ENCODE measurements at places on chromosomes 3 and 15.

GRCh38 chr15:79674124-79674465 lies 222.7 kb downstream of the MTHFS start:
- no peak for DNase-seq

DNA sequence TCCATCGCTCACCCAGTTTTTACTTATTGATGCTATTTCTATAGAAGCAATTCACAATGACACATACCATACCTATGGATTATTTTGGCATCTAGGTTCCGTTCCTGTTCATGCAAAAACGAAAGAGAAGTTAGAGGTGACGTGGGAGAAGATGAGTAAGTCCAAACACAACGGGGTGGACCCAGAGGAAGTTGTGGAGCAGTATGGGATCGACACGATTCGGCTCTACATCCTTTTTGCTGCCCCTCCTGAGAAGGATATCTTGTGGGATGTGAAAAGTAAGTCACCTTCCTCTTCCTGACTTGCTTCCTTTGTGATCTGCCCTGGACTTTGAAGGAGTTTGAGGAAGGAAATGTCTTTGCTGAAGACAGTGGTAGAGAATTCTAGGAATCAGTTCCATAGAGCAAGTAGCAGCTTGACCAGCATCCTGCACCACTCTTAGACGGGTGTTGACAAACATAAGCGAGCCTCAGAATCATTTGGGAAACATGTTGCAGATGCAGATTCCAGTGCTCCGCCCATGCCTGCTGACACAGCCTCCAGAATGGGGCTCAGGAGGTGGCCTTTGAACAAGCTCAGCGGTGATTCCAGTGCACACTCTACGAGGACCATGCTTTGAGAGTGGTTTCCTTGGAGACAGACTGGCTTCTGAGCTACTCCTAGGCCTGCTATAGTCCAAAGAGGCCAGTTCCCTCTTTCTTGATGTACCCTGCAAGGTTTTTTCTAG lies 78.4 kb upstream of the LIMD1 start:
- DNase-seq: no peak

- DNase-seq: no peak
These were observed 59.2 kb downstream of the LYZL4 start for GRCh38 chr3:42351207-42351606.

DNA sequence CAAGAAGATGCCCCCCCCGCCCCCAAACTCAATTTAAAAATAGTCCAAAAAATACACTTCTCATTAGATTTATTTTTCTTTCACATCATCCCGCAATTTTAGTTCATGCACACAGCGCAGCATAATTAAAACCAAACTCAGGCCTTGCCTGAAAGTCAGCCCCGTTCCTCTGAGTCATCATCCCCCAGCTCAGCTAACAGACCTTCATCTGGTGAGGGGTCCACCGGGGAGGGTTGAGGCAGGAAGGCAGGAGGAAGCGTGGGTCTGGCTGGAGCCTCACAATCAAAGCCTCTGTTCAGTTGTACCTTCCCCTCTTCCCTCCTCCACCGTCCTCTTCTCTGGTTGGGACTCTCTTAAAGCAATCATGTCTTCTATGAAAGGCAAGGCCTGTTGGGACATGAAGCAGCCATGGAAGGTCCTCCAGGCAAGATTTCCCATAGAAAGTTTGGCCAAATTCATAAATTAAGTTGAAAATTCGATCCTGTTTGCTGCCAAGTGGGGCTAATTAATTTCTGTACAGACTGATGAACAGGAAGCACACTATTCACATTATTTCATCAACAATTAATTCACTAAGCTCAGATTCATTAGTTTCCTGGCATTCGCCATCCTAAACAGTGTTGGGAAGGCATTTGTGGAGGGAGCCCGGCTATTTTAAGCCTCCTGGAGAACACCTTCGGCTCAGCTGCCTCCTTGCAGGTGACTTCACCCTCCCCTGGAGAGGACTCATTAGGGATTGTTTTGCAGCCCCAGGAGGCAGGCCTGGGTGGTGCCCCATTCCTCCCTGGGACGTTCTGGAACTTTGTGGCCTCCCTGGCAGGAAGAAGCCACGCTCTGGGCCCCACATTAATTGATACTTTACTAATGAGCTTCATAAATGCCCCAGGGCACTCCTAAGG lies 72.3 kb upstream of the BNC1 start:
- DNase-seq: no peak

- no peak for DNase-seq
These were observed 237.0 kb upstream of the LRTM1 start for GRCh38 chr3:55164876-55165275.

DNA sequence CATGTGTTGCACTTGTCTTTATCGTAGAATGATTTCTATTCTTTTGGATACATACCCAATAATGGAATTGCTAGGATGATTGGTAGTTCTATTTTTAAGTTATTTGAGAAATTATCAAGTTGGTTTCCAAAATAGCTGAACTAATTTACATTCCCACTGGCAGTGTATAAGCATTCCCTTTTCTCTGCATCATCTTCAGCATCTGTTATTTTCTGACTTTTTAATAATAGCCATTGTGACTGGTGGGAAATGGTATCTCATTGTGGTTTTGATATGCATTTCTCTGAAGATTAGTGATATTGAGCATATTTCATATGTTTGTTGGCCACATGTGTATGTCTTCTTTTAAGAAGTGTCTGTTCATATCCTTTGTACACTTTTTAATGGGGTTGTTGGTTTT lies 81.7 kb upstream of the NUDT16 start:
- DNase-seq: no peak

DNA sequence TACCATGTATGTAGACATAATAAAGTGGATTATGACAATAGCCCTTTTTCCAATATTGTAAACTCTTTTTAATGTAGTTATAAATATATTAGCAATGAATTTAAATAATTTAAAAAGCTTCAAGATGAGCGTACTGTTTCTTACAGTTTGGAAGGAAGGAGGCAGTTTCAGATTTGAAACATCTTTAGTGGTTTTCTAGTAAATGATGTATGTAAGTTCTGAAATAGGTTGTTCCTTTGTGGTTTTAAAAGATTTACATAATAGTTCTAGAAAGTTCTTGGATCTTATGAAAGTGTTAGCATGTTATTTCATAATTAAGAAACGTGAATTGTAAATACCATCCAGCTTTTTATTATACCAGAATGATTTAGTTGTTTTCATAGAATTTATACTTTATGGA lies 16.0 kb downstream of the DNAJC19 start:
- no peak for DNase-seq

DNA sequence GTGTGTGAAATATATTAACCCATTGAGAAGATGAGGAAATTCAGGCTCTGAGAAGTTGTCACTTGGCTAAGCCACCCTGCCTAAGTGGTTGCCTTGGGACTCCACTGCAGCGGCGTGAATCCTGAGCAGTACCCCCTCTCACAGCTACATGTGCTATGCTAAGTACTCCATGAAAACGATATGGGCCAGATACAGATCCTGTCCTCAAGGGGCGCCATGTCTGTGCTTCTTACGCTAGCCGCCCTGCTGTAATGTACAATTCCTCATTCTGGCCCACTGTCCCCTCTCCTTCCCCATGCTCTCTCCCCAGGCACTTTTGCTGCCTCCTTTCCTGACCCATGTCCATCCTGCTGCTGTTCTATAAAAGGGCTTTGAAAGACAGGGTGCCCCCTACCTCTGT lies 140.3 kb downstream of the FEZF2 start:
- no peak for DNase-seq

DNA sequence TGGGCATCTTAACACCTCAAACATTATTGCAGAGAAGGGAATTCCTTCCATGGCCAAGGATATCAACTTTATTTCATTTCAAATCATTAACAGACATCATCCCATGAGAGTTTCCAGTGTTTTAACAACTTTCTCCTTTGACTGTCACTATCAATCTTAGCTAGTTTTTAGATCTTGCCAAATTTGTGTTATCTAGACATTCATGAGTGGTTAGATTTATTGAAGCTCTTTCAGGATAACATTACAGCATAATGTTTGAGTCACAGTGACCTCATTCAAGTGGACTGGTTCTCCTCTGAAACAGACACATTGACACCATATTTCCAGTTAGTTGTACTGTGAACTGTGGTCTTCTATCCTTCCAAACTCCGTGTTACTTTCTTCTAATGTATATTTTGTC lies 8.6 kb upstream of the TNFAIP8L3 start:
- no peak for DNase-seq

DNA sequence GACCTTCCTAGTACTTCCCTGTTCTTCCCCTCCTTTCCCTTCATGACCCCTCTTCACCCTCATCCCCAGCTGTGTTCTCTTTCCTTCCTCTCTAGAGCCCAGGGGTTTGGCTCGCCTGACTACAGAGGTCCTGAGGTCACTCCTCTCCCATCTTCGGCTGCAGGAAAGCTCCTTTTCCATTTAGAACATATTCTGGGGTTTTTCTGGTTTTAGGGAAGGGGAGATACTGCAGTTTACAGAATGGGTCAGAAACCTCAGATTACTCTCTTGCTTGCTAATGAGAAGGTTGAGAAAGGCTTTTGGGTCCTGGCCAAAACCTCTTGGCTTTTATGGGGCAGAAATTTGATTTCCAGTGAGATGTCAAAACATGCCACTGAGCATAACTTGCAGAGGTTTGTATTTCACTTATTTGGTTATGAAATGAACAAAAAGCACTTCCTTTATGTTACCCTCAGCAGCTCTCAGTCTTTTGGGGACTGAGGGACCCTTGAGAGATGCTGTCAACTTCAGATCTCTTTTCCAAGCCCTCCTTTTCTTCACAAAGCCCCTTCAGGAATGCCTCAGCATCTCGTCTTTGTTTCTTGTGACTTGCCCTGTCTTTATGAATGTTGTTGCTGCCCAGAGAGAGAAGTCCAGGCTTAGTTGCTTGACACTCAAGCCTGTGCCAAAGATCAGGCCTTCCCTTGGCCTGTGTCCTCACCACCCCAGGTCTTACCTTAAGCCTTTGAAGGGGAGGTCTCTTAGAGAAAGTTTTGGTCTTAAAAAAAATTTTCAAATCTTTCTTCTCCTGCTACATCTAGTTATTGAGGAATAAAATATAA lies 121.7 kb upstream of the TPM1 start:
- DNase-seq: no peak

GRCh38 chr3:77467702-77468625 lies 428.1 kb downstream of the ROBO2 start:
- DNase-seq: no peak

DNA sequence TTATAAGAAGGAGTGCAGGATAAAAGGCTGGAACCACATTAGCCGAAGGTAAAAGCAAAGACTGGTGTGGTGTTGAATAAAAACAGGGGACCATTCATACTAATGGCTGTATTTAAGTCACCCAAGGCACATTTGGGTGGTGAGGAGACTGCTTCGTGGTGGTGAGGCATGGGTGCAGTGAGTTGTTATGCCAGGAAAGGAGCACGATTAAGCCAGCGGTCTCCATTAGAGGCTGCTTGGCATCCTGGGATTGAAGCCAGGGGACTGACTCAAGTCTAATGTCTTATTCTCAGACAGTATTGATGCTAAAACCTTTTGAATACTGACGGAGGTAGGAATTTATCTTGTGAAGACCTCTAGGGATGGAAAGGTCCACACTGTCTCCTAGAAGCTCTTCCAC lies 21.9 kb downstream of the FEM1B start:
- DNase-seq: no peak

GRCh38 chr15:65101891-65102708 lies 12.9 kb downstream of the UBAP1L start:
- DNase-seq: no peak

Measured in NCI-H1930 (cell line).